Pancreas (tissue), 10 donors: ENCODE measurements at places on chromosomes 7 and 10. TPM values are rescaled to one million over a fixed set of nuclear protein-coding genes. Genes with fewer than 3 reads are reported as not detected.

Gene DGKI
- total RNA-seq: 0.04 TPM

Gene CRHR2
- 0.79 TPM for total RNA-seq

Gene ANKRD1
- total RNA-seq: 1.6 TPM

Gene NODAL
- not detected for total RNA-seq

GRCh38 chr10:71090330-71090729, 122.0 kb upstream of the UNC5B start:
- no peaks in the 10 kb centered on the region for H3K4me1 ChIP-seq
- H3K27ac ChIP-seq: no peak overlapping the region
- no peak for DNase-seq
- no peaks in the 10 kb centered on the region for H3K27me3 ChIP-seq
- no peak overlapping the region for H3K4me3 ChIP-seq

DNA sequence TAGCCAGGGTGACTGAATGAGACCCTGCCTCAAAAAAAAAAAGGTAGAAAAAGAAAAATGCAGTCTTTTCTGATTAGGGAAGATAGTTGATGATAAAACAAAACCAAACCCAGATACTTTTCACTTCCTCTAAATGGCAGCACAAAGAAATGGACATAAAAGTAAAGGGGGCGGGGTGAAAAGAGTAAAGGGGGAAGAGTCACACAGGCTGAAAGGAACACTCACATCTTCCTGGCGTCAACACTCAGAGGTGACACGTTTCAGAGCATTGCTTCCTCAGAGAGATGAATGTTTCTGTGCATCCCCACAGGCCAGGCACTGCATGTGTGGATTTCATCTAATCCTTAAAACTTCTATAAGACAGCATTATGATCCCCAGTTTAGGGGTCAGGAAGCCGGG, 81.2 kb downstream of the HIPK2 start:
- H3K27ac ChIP-seq: peak overlapping the region; percentile 2
- H3K4me1 ChIP-seq: peaks cover 16% of the 10 kb centered on the region
- H3K4me3 ChIP-seq: no peak overlapping the region
- H3K27me3 ChIP-seq: no peaks in the 10 kb centered on the region

DNA sequence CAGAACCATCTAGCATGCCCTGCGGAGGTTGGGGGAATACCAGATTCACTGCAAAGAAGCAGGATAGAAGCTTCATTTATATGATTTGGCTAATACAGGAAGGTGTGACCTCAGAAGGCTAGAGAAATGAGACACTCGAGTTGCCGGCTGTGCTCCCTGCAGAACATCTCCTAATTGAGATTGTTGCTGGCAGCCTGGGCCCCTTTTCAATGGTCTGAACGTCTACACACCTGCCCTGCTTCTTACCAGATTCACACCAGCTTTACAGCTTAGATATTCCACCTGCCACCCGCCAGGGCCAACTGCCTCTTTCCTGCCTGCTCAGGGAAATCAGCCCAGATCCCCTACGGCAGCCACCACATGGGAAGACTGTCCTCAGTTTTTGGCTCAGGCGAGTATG, 475.3 kb upstream of the AUTS2 start:
- H3K27ac ChIP-seq: no peak overlapping the region
- no peaks in the 10 kb centered on the region for H3K4me1 ChIP-seq
- DNase-seq: no peak
- H3K36me3 ChIP-seq: no peaks in the 10 kb centered on the region

DNA sequence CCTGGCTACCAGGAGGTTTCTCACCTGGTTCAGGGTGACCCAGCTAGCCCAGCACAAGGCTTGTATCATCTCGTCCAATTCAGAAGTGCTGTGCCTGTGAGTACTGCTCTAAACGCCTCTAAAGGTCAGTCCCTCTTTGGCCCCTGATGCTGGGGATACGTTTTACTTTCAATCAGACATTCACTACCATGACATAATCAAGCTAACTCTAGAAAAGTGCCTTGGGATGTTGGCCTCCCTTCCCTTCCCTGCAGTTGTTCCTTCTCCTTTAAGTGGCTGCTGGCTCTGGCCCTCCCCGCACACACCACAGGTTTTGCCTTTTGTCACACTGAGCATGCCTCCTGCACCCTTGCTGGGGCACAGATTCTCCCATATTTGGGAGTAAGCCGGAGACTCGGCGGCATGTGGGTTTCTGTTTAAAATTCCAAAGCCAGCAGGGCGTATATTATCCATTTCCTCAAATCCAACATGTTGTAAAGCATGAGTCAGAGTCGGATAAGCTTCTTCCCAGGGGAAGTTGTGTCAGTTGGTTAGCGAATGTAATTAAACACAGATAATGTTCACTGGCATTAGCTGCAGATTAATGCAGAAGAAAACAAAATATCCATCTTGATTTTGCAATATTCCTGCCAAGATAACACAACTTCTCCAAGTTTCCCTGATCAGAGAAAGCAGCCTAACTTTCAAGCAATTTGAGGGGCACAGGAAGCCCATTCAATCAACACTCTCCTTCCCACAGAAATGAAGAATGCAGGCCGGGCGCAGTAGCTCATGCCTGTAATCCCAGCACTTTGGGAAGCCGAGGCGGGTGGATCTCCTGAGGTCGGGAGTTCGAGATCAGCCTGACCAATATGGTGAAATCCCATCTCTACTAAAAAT, 31.8 kb upstream of the VCL start:
- H3K27ac ChIP-seq: no peak overlapping the region
- H3K4me3 ChIP-seq: no peak overlapping the region
- no peaks in the 10 kb centered on the region for H3K4me1 ChIP-seq
- no peaks in the 10 kb centered on the region for H3K36me3 ChIP-seq
- H3K27me3 ChIP-seq: no peaks in the 10 kb centered on the region

- no peak overlapping the region for H3K4me3 ChIP-seq
- no peaks in the 10 kb centered on the region for H3K36me3 ChIP-seq
These were observed 3.6 kb downstream of the HELLS start for GRCh38 chr10:94549221-94549620.

GRCh38 chr7:55099066-55099820, 80.4 kb downstream of the EGFR start:
- DNase-seq: no peak
- H3K27me3 ChIP-seq: no peaks in the 10 kb centered on the region
- no peak overlapping the region for H3K27ac ChIP-seq
- H3K36me3 ChIP-seq: no peaks in the 10 kb centered on the region
- H3K4me1 ChIP-seq: peaks cover 14% of the 10 kb centered on the region
- H3K4me3 ChIP-seq: no peak overlapping the region

DNA sequence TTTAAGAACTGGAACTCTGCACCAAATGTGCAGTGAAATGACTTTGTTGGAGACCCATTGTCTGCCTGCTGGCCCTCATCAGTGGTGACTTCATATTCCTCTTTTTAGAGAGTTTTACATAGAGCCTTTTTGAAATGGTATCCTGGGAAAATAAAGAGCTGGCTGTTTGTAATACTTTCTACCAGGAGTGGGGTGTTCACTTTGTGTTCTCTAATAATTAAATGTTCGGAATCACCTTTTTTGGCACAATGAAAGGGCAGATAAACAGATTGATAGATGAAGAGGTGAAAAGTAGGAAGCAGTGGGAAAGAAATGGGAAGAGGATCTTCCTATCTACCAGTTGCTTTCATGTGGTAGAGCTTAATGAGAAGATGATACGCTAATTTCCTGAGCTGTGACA, 55.5 kb downstream of the PRPF18 start:
- H3K4me3 ChIP-seq: no peak overlapping the region
- no peaks in the 10 kb centered on the region for H3K36me3 ChIP-seq
- H3K27me3 ChIP-seq: no peaks in the 10 kb centered on the region
- no peak for DNase-seq
- no peak overlapping the region for H3K27ac ChIP-seq
- H3K4me1 ChIP-seq: peaks cover under 1% of the 10 kb centered on the region

DNA sequence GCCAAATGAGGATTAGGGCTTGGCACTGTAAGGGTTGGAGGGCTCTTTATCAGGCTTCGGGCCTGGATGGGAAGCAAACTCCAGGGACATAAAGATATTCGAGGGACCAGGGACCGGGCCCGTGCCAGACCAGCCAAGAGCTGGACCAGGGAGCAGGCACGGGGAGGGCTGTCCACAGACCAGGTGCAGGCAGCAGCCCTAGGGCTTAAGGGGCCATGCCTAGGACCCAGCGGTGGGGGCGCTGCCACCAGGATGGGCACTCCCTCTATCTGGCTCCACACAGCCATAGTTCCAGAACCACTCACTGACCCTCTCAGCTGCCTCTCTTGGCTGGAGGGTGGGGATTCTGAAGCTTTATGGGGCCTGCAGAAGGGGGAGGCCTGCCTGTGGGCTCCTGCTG, 32.9 kb downstream of the FAM241B start:
- no peak overlapping the region for H3K27ac ChIP-seq
- no peak for DNase-seq
- H3K27me3 ChIP-seq: no peaks in the 10 kb centered on the region
- no peaks in the 10 kb centered on the region for H3K36me3 ChIP-seq
- H3K4me1 ChIP-seq: peaks cover 10% of the 10 kb centered on the region
